Effector CD8-positive, alpha-beta T cell (primary cell): ENCODE measurements at places on chromosomes 4 and X.

GRCh38 chr4:15488136-15488535, 18.5 kb downstream of the CC2D2A start:
- no peak for DNase-seq

GRCh38 chr4:163694385-163694784, 199.9 kb downstream of the TMA16 start:
- no peak for DNase-seq

- DNase-seq = no peak
Measured at GRCh38 chrX:39574178-39574577, 523.6 kb downstream of the BCOR start.

GRCh38 chrX:58025979-58026378, 115.7 kb upstream of the ZXDA start:
- DNase-seq = no peak

DNA sequence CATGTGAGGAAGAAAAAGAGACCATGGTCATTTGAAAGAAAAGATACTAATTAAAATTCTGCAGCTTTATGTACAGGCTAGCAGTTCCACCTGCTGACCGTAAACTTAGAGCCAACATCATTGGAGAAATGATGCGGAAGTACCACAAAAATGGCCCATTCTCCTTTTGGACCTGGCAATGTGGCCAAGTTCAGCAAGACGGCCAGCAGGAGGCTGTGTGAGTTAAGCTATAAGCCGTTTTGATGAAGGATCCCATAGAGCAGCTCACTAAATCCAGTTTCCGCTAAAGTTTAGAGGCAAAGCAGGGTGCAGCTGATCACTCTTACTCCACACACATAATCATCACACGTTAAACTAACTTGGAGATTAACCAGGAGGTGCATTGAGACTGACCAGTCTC, 133.8 kb downstream of the LDB2 start:
- no peak for DNase-seq

GRCh38 chr4:79065262-79065661, 126.0 kb upstream of the PAQR3 start:
- no peak for DNase-seq

GRCh38 chrX:154019061-154019621, 561 bp downstream of the IRAK1 start:
- no peak for DNase-seq

DNA sequence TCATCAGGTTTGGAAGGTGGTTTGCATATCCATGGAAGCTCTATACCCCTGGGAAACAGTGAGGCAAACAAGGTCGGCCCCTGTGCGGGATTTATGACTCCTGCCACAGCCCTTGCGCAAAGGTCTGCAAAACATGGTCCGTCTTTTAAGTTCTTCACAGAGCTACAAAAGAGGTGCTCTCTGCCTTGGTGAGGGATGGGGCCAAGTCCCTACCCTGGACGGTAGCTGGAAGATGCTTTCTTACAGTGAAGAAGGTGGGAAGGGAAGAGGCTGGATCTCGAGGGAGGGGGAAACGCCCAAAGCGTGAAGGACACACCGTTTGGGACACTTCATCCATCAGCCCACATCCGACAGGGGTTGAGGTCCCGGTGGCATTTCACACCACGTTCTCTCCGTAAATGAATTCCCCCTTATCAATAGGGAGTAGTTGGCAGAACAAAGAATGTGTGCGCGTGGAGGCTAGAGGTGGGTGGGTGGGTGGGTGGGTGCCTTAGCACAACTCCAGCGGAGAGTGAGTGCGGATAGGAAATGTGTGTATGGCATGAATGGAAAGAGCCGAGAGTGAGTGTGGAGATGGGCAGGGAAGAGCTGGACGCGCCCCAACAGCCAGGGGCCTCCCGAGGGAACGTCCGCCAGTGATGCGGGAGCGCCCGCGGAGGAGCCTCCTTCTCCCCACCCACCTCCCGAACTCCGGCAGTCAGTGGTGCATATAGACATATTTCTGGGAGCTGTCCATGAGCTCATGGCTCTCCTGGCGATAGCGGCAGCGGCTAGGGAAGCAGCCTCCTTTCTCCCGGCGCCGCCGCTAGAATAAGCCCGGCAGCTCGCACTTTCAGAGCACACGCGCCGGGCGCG, 68.3 kb downstream of the LARP7 start:
- no peak for DNase-seq

DNA sequence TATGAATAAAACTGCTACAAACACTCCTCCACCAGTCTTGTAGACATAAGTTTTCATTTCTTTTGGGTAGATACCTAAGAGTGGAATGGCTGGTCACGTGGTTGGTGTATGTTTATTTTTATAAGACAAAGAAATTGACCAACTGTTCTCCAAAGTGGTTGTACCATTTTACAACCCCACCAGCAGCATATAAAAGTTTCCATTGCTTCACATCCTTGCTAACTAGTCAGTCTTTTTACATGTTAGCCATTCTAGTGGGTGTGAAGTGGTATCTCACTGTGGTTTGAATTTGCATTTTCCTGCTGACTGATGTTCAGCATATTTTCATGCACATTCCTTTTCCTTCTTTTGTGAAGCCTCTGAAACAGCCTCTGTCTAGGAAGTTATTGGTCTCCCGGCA, 76.2 kb upstream of the ADGRG2 start:
- DNase-seq = no peak

DNA sequence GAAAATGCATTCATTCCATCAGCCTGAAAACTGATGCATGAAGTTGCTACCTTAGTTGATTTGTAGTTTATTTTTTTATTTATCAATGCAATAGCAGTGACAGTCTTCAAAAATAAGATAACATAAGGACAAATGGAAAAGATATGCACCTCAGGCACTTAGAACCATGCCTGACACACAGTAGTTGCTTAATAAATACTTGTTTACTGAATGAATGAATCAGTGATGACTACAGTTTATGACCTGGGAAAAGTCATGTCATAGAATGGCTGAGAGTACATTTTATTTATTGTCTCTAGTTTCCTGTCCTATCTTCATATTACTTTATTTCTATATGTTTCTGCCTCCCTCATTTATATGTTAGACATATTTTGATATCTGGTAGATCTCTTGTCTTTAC, 171.8 kb downstream of the TLL1 start:
- no peak for DNase-seq
